ENCODE measurements at places on chromosomes 12 and 14.

DNA sequence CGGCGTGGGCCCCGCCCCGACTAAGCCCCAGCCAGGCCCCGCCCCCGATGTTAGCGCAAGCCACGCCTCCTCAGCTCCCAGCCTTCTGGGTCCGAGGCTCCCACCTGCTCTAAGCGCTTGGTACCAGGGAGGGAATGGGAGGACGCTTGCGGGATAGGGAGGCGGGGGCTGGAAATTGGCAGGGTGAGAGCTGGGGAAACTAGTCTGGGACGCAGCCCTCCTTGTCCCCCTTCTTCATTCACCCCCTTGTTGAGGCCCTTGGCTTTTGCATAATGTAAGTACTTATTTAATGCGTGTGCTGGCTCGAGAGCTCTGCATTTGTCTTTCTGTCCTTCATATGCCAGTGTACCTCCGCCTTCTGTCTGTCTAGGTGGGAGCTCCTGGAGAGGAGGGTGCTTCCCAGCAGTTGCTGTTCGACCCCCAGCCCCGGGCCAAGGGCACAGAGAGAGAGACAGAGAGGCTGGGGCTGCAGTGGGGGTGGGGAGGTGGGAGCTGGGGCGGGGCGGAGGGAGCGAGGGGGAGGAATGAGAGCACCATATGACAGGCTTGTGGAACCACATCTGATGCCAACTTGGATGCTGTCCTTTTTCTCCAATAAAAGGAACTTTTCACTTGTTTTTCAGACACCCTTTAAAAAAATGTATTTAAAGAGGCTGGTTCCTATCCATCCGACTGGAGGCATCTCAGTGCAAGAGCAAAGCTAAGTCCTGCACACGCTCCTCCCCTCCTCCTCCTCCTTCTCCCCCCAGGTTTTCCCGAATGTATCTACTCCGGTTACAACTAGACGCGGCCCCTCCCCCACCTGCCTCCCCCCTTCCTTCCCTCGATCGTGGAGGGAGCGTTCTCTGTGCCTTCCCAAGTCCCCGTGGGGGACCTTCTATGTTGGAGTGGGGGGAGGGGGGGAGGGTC, 25.6 kb upstream of the MAP1LC3B2 start:
- peak; percentile 63 for DNase-seq

DNA sequence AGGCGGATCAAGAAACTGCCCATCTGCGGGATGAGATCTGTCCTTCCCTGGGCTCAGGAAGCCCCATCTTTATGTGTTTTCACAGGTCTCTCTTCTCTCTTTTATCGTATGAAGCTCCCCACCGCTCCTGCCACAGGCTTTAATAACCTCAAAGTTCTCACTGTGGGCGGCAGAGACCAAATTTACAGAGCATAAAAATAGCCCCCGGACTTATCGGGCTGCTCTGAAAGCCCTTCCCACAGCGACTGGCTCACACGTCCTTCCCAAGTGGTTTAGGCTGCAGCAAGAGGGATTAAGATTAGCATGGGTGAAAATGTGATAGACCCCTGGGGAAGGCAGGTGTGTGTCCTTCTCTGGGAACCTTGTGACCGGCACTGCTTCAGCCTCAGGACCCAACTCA, 47.8 kb downstream of the TESC start:
- DNase-seq, result no peak

- DNase-seq, result no peak
Observed at GRCh38 chr14:95233702-95234241, 76.4 kb upstream of the DICER1 start.

- no peak for DNase-seq
Observed at GRCh38 chr14:74946659-74947281, 8.6 kb downstream of the PGF start.

- no peak for DNase-seq
Observed at GRCh38 chr12:133203344-133204263, 22.3 kb downstream of the ZNF268 start.

GRCh38 chr12:70042675-70043074, 200.6 kb upstream of the CNOT2 start:
- no peak for DNase-seq

- no peak for DNase-seq
Observed at GRCh38 chr12:121250359-121250758, 40.4 kb downstream of the P2RX4 start.

DNA sequence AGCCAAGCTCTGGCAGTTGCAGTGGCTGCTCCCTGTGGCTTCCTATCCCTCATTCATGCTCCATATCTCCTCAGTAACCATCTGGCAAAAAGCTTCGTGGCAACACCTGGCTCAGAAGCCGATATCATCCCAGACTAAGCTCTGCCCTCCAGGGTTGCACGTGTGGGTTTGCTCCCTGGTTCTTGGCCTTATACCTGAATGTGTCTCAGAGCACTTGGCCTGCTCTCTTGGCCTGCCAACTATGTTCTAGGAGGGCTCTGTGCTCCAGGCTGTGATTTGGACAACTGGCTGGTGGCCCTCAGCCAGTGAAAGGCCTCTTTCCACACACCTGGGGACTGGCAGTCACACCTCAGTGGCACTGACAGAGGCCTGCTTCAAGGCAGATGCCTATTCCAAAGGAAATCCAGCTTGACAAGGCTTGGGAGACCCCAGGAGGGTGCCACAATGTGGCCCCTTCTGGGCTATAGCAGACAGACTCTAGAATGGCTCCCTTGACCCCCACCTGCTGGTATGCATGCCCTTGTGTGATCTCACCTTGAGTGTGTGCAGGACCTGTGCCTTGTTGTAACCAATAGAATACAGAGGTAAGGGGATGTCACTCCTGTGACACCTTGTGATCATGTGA, 10.5 kb downstream of the PLD4 start:
- DNase-seq, result no peak

DNA sequence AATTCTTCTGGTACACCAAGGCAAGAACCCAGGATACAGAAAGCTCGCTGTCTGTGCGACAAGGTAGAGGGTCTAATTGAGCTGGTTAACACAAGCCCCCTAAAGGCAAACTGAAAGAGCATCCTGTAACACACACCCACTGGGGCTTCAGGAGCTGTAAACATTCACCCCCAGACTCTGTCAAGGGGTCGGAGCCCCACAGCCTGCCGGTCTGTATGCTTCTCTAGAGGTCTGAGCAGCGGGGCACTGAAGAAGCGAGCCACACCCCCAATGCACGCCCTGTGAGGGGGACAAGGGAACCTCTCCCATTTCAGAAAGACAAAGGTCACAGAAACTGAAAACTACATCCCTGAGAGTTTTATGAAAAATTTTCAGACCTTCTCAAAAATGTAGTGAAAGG, 1.3 kb upstream of the IPO8 start:
- DNase-seq, result no peak

Data from NCI-H748 treated with DMSO at 0.1 percent for 48 hours (cell line).